Endodermal cell (in vitro differentiated cells): ENCODE measurements at places on chromosomes 12 and 14. TPM values are rescaled to one million over a fixed set of nuclear protein-coding genes. Genes with fewer than 3 reads are reported as not detected.

The KRT71 gene
- total RNA-seq = not detected in 2 replicates

DNA sequence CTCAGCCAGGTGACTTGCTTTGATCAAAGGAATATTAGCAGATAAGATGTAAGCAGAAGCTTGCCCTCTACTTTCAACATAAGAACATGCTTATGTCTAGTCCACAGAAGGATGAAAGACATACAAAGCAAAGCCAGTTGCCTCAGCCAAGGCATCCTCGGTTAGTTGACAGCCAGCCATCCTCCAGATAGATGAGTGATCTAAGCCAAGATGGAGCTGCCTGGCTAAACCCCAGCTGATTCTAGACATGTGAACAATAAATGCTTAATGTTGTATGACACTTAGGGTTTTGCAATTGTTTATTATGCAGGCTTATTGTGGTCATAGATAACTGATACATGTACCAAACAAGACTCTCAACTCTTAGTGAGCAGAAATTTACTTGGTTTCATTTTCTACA lies 157.6 kb upstream of the TMTC2 start:
- H3K4me1 ChIP-seq = no peaks in the 10 kb centered on the region
- DNase-seq = no peak
- H3K4me3 ChIP-seq = no peak overlapping the region
- no peaks in the 10 kb centered on the region for H3K36me3 ChIP-seq

DNA sequence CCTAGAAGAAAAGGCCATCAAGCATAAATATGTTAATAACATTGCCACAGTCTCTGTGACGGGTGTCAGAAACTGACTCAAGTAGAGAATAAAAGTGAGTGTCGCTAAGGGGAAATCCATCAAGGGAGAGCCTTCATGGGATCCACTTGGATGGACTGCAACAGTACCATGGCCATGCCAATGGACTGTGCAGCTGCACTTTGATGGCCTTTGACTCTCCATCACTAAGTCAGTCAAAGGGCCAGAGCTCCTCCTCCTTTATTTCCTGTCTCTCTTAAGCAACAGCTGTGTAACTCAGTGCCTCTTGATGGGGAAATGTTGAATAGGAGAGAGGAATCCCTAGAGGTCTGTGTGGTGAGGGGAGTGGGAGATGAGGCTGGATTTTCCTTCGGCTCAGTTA lies 335.2 kb downstream of the BMP4 start:
- no peak overlapping the region for H3K27ac ChIP-seq
- DNase-seq = no peak
- H3K4me1 ChIP-seq = no peaks in the 10 kb centered on the region
- no peaks in the 10 kb centered on the region for H3K36me3 ChIP-seq
- H3K4me3 ChIP-seq = no peak overlapping the region
- no peaks in the 10 kb centered on the region for H3K27me3 ChIP-seq

The SLC38A6 gene
- 7.9 to 18.2 TPM (median 15.9 TPM) in 3 replicates for total RNA-seq

The IL22 gene
- not detected in 2 replicates for total RNA-seq

- no peaks in the 10 kb centered on the region for H3K27me3 ChIP-seq
- H3K4me1 ChIP-seq = peaks cover 2% of the 10 kb centered on the region
- peaks cover 26% of the 10 kb centered on the region for H3K36me3 ChIP-seq
- H3K4me3 ChIP-seq = no peak overlapping the region
- H3K27ac ChIP-seq = no peak overlapping the region
Measured at GRCh38 chr14:75835156-75835725, 146.6 kb downstream of the TGFB3 start.

The RPL36AL gene
- total RNA-seq = 138 to 176 TPM (median 143 TPM) in 3 replicates

DNA sequence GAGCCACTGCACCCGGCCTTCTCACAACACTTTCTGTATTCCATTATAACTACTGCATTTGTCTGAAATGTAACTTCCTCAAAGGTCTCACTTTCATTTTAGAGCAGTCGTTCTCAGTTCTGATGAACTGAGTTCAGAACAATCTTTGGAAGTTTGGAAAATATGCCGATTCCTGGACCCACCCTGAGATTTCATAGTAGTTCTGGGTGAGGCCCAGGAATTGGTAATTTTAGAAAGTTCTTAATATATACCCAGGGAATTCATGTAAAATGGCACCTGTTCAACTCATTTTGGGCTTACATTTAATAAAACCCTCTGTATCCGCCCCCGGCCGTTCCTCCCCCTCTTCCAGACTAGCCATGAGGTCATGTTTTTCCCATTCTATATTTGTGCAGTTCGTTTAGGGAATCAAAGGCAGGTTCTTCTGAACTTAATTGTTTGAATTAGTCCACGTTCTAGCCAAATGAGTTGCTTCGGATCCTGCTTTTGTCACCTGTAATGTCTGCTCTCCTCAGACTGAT lies 5.9 kb downstream of the GSG1 start:
- no peaks in the 10 kb centered on the region for H3K36me3 ChIP-seq
- H3K27me3 ChIP-seq = no peaks in the 10 kb centered on the region

The ERP27 gene
- total RNA-seq = 0.15 TPM in 1 of 2 replicates, not detected in the other

The TMEM30B gene
- 8.6 and 10.1 TPM in 2 replicates for total RNA-seq

The SLC6A15 gene
- total RNA-seq = 4.7 and 4.9 TPM in 2 replicates

The KRT77 gene
- not detected in 2 replicates for total RNA-seq

- DNase-seq = no peak
- no peak overlapping the region for H3K27ac ChIP-seq
- H3K4me1 ChIP-seq = no peaks in the 10 kb centered on the region
- no peaks in the 10 kb centered on the region for H3K27me3 ChIP-seq
Measured at GRCh38 chr12:73124480-73124879, 852.3 kb downstream of the TRHDE start.

The TAS2R20 gene
- total RNA-seq = 4.0 and 5.9 TPM in 2 replicates

The KRT73 gene
- total RNA-seq = not detected in 2 replicates

The EFS gene
- total RNA-seq = 60.1 and 69.9 TPM in 2 replicates

DNA sequence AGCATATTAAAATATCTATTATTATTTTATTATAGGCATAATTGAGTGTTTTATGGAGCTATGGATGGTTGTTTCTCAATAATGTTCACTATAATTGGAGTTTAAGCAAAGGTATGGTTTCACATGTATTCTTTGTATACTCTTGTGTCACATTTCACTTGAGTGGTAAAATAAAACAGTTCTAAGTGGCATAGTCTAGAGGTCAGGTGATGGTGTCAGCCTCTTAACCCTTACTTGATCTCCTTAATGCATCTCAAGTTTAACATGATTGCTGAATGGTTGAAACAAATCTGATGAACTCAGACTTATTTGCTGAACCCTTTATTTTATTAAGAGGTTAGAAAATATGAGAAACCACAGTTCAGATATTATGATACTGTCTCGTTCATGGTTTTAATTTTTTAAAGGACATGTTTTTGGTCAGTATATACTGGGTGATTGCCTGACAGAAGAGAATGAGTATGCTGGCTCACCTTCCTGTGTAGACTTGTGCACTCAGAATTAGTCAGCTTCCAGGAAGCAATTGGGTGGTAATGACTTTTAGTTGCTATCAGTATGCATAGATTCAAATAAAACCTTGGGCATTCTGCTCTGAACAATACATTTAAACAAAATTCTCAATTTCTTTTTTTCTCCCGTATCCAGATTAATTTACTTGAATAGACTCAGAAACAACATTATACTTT lies 464.6 kb downstream of the PCNX1 start:
- DNase-seq = no peak
- H3K27me3 ChIP-seq = no peaks in the 10 kb centered on the region
- no peaks in the 10 kb centered on the region for H3K4me1 ChIP-seq

DNA sequence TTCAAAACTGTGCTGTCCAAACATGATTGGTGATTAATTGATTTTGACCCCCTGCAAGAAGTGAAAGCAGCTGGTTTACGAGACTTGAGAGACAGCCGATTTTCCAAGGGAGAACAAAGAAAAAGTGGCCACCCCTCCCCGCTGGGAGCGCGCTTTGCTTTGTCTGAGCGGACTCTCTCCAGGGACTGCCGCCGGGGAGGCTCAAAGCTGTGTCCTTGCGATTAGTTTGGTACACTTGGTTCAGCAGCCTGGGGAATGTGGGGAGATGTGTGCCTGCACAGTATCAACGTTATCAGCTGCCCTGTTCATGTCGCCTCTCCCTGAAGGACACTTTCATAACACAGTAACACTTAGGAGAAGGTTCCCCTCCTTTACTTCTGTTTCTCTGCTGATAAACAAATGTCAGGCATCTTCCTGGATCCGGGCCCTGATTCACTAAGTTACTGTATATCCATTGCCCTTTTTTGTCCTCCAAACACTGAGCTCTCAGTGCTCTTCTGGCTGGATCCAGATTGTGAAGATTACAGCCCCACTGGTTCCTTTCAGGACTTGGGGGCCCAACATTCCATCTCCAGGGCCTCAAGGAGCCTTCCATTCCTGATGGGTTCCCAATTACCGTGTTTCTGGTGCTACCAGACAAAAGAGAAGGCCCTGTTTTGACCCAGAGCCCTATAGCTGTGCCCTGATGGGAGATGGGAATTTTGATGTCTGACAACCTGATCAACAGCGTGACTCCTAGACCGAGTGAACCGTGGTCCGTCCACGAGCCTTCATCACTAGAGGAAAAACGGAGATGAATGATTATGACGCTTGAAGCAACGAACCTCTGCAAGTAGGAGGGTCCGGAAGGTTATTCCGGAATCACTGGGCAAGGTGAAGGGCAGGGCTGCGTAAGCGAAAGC lies 31.7 kb upstream of the TUBA1C start:
- peak; percentile 88 for DNase-seq
- H3K27me3 ChIP-seq = peaks cover 49% of the 10 kb centered on the region
- no peaks in the 10 kb centered on the region for H3K36me3 ChIP-seq
- peaks cover 9% of the 10 kb centered on the region for H3K4me1 ChIP-seq

The PLA2G1B gene
- not detected in 3 replicates for total RNA-seq
